ENCODE measurements at places on chromosomes 3 and 15.

DNA sequence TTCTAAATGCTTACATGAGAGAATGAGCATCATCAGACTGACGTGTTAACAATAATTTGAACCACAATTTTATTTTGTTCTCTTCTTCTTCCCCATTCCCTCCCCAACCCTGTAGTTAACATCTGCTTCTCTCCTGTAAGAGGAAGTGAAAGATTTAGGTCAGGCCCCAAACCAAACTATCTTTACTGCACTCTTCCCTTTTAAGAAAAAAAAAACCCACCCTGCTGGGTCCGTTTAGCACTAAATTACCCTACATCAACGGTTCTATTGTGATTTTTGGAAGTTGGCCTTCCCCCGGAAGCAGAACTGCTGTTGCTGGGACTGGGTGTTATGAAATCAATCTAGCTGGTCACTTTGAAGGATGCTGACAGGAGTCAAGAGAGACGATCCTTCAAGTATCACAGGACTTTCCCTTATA, 49.4 kb downstream of the NFKBIZ start:
- no peak for DNase-seq

- DNase-seq = no peak
Observed at GRCh38 chr3:120144267-120144666, 50.0 kb upstream of the GSK3B start.

DNA sequence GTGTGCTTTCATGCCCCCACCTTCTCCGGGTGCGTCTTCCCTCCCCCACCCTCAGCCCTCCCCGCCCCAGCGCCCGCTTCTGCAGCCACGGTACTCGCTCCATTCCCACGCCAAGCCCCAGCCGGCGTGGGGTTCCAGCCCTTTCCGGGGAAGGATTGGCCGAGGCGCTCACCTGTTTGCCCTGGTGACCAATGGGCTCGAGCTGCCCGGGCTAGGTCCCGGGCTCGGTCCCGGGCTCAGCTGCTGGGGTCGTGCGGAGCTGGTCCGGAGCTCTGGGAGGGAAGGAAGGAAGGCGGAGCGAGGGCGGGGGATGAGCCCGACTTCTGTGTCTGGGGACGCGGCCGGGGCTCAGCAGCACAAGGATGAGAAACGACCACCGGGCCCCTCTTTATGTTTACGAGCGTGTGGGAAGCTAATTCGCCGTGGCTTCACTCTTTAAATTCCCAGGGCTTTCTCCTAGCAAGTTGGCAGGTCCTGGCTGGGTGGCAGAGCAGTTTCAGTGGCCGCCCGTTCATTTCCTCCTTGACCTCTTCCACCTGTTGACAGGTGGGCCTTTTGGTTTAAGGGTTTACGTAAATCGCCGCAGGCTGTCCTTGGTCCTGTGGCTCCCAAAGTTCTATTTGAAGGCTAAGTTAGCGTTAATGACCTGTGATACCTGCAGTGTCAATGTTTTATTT, at the start of gene IGSF10:
TSS of gene IGSF10 (minus strand) at position 288 of the 677 bp plus-strand sequence. CDS start 2,352 bp downstream, outside the sequence.
- no peak for DNase-seq

DNA sequence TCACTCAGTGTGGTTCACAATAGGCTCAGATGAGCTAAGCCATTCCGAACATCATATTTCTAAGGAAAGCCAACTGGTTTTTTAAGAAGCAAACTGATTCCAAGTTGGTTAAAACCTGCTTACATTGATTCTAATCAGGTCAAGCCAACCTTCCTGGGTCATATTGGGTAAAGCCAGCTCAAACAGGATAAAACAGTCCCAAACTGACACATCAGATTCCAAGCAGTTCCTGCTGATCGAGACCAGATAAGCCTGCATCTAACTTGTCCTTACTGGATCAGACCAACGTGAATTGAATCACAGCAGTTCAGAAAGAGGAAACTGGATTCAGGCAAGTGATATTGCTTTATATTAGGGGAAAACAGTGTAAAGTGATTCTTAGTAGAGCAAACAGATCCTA, 18.6 kb upstream of the THSD4 start:
- DNase-seq = no peak

DNA sequence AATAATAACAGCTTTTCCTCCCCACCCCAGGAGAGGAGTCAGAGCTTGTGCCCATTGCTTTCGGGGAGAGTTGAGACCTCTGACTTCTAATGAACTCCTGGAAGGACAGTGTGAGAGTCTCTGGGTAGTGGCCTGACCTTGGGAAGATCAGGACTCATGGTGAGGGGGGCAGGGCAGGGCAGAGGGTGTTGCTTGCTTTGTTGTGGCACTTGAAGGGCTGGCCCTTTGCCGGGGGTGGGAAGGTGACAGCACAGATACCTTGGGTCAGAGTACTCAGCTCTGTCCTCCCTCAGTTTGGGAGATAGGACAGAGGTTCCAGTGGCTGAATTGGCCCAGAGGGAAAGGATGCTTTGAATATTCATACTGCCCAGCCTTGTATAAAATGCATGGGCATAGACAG, 15.8 kb downstream of the RBP2 start:
- DNase-seq = no peak

DNA sequence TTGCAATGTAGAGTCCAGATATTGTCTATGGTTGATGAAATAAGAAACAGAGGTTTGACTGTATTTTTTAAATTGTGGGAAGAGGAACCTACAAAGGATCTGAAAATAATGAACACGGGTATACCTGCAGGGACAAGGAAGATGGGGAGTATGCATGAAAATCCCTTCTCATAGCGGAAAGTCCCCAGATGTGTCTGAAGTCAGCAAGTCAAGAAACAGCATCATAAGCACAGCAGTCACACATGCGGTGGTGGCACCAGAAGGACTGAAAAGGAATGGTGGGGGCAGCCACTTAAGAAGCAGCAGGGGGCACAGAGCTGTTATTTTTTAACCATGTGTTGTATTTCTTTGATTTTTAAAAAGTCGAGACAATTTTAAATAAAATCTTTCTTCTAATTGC, 4.7 kb downstream of the MRPS11 start:
- DNase-seq = no peak

- DNase-seq = no peak
Observed at GRCh38 chr15:78898540-78898939, 25.9 kb downstream of the MORF4L1 start.

Measured in amniotic stem cell (primary cell).